ENCODE measurements at places on chromosomes 1 and 21.

GRCh38 chr21:26572076-26572701 lies 897 bp downstream of the CYYR1 start:
- ATAC-seq = no peak

GRCh38 chr1:232568331-232568852 lies 61.5 kb downstream of the SIPA1L2 start:
- ATAC-seq = no peak

DNA sequence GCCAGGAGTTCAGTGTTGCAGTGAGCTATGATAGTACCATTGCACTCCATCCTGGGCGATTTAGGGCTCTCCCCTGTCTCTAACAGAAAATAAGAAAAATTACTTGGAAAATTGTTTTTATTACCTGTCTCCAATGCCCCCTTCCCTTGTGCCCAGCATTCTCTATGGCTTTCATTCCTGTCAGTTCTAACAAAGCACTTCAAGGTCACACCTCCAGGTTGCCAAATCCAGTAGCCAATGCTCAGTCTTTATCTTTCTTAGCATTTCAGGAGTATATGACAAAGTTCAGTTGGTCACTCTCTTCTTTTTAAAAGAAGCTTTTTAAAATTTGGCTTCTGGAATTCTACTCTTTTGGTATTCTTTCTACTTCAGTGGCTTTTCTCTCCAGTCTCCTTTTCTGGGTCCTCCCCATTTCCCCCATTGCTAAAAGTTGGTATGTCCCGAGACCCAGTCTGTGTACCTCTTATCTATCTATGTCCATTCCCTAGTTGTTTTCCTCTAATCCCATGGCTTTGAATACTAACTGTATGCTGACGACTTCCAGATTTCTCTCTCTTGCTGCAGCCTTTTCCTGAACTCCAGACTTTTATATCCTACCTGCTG lies 69.9 kb downstream of the LAMC1 start:
- no peak for ATAC-seq

DNA sequence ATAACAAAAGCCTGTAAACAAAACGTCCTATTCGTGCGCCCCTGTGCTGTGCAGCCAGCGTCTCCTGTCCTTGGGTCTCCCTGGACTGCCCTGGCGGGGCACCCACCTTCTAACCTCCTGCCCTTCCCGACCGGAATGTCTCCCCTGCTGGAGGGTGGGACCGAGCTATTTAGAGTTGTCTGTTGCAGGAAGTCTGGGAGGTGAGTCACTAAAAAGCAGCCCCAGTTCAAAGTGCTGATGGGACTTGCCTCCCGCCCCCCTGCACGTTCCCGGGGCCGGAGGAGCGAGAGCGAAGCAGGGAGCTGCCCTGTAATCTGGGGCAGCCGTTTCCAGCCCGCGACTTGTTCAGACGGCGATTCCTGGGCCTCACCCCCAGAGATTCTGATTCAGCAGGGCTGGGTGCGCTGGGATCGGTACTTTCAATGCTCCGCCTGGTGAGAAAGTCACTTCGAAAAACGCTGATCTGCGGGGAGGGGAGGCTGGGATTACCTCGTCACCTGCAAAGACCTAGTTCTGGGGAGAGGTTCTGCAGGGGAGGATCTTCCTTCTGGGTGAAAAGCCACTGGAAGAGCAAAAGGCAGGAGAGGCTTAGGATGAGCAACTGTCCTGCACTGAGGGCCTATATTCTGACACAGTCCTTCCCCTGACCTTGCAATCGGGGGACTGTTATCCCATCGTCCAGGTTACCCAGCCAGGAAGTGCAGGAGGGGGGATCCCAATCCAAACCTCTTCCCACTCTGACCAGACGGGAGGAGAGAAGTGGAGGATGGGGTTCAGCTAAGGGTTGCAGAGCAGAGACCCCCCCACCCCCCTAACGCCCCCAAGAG lies 1.2 kb upstream of the DHRS3 start:
- peak; percentile 72 for ATAC-seq

DNA sequence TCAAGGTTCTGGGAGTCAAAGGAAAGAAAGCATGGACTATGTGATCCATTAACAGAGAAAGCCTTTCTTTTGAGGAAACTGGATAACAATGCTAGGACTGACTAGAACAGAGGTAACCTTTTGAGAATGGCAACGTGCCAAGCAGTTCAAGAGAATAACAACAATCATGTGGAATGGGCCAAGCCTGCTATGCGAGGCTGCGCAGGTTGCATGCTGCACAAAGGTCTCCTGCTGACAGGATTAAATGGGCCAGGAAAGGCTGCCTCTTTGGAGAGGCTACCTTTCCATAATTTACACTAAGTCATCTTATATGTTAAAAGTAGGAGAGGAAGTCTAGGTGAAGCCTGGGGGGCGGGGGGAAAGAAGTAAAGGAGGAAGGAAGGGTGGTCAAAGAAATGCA lies 5.8 kb downstream of the PCNX2 start:
- ATAC-seq = no peak

GRCh38 chr1:212951947-212952640 lies 1.8 kb downstream of the VASH2 start:
- ATAC-seq = no peak

- no peak for ATAC-seq
Observed at GRCh38 chr1:156858959-156859522, at the start of gene INSRR. TSS of gene INSRR (minus strand) at chr1:156859117. CDS start at chr1:156858621, 496 bp downstream.

DNA sequence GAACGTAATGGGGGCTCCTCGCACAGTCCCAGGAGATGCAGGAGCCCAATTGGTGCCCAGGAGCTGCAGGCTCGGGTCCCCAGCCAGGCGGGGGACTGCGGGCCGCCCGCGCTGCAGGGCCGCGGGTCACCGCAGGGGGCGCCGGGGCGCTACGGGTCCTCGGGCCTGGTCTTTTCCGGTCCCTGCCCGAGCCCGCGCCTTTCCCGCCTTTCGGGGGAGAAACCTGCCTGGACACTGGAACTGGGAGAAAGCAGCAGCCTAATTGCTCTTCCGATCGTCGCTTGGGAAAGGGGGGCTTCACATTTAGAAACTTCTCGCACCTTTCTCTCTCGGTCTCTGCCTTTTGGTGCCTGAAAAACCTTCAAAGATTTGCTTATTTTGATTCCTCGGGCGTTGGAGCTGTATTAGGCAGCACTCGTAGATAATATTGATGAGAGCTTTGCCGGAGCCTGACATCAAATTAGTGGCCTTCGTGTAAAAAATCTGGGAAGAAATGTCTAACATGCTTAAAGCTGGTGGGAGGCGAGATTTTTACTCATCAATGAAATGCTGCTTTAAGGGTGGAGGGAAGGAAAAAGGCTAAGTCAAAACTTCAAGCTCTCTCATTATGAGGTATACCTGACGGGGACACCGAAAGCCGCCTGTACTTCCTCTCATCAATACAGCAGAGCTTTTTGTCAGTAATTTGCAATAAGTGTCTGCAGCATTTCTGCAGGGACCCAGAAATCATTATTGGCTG lies 12.6 kb upstream of the BARHL2 start:
- ATAC-seq = no peak

DNA sequence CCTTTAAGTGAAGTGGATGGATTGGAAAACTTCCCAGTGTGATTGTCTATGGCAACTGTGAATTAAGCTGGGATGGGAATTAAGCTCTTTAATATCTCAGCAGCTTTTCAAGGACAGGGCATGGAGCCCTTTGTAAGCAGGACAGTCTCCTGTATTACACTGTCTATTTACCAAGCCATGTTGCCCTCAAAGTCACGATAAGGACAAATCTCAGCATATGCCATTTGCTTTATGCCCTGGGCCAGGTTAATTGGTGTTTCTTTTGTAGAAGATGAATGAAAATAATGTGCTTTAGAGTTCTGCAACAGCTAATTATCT lies 17.6 kb downstream of the UTP25 start:
- no peak for ATAC-seq

DNA sequence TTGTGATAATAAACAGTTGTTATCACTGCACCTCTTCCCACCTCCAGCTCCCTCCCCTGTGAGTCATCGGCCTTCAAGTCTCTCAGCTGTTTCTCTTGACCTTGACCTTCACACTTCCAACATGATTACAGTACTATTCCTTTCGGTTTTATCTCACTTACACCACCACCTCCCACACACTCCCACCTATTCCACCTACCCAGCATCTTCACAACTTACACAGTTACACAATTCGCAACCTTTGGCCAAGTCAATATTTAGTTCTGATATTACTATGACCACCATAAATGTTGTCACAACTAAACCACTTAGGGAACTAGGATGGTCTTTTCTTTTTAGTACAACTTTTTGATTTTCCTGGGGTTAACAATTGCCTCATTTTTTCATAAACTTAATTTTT lies 60.2 kb downstream of the RIPK4 start:
- ATAC-seq = no peak

DNA sequence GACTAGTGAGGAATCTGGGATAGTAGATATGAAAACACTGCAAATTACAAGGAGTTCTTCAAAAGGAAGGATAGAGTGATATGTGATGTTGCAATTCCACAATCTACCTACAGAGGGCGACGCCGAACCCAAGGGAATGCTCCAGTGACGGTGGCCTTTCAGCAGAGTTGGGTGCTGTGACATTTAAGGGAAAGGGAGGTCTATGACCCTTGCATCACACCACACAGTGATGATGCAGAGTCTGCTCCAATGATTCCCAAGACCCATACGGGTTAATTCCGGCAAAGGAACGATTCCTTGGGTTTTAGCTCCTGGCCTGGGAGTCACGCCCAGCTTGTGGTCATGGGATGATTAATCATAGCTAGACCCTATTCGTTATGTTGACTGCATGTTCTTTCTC lies 123.0 kb upstream of the IGSF21 start:
- ATAC-seq = peak; percentile 36

DNA sequence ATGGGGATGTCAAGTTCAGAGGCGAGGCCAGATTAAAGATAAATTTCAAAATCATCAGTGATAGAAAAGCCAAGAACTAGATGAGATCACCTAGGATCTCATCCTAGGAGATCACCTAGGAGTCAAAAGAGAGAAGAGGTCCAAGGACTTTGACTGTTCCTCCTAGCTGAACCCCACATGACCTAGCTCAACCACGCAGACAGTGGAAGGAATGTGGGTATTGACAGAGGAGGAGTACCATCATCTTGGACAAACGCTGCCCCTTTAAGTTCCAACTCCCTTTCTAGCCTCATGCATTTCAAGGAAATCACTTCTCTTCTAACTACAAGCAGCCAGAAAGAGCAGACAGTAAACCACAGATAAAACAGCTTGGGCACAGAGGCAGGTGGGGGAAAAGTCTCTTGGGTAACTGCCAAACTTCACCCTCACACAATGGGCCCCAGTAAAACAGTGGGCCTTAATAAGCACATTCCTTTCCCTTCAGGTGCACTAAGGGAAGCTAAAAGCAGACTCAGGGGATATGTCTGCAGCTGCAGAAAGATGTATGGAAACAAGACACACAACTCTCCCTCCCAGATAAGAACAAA lies 12.5 kb upstream of the FAM76A start:
- ATAC-seq = no peak

DNA sequence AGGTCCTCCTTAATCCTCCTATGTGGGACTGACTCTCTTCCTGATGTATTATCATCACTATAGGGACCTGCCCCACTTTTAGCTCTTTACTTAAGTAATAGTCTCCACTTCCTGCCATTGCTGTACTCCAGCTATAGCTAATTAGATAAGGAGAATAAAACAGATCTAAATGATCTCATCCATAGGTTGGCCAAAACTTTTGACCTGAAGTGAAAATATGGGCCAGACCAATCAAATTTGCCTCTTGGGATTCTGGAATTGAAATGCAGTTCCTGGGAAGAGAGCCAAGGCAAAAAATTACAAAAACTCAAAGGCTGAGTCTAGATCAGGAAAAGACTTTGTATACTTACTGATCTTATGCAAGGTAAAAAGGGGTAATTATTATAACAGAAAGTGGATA lies 36.1 kb upstream of the PDE4B start:
- ATAC-seq = no peak

DNA sequence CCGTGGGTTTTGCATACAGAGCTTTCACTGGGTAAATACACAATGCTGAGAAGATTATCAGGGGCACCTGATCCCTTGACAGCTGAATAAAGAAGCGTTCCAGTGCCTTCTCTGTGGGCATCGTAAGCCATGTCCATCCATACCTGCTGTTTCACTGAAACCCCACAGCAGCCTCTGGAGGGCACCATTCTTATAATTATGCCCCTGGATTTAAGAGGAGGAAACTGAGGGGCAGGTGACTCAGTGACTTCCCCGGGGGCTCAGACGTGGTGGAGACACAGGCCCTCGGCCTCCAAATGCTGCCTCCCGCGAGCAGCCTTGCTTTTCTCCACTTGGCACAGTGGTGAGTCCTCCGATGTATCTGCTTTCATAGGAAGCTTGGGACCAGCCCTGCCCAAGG lies 56.7 kb downstream of the B3GALT5 start:
- no peak for ATAC-seq

DNA sequence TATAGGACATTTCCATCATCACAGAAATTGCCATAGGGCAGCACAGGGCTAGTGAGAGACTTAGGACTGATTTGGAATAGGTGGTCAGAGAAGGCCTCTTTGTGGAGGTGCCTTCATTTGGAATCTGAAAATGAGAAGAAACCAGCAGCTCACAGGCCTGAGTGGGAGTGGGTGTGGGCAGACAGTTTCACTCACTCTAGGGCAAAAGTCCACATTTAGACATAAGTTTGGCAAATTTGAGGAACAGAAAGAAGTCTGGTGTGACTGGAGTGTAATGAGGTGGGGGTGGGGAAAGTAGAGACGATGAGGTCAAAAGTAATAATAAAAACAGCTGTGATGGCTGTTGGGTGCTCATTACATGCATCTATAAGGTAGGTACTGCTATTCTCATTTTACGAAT lies 22.4 kb upstream of the BCAR3 start:
- no peak for ATAC-seq

Data from esophagus mucosa (tissue), 1 donor.